ENCODE measurements at places on chromosomes 7 and 10. TPM values are rescaled to one million over a fixed set of nuclear protein-coding genes. Genes with fewer than 3 reads are reported as not detected.

- DNase-seq = peak; percentile 74
Observed at GRCh38 chr7:66110856-66111255, 3.8 kb upstream of the CRCP start.

- no peak for DNase-seq
Observed at GRCh38 chr7:6536262-6537260, 14.7 kb downstream of the GRID2IP start.

GRCh38 chr7:83640240-83640639, 8.7 kb downstream of the SEMA3E start:
- no peak for DNase-seq

GRCh38 chr7:121187222-121187621, 141.6 kb upstream of the WNT16 start:
- DNase-seq = no peak

DNA sequence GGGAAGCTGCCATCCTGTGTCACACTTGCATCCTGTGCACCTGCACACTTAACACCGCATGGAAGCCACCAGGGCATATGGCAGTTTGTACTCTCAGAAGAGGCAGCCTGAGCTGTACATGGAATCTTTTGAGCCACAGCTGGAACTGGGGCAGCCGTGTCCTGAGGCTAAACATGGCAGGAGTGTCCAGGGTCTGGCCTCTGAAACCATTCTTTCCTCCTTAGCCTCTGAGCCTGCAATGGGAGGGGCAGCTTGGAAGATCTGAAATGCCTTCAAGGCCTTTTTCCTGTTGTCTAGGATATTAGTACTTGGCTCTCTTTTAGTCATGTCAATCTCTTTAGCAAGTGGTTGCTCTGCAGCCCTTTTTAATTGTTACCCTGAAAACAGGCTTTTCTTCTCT, 16.4 kb downstream of the PLCE1 start:
- no peak for DNase-seq

DNA sequence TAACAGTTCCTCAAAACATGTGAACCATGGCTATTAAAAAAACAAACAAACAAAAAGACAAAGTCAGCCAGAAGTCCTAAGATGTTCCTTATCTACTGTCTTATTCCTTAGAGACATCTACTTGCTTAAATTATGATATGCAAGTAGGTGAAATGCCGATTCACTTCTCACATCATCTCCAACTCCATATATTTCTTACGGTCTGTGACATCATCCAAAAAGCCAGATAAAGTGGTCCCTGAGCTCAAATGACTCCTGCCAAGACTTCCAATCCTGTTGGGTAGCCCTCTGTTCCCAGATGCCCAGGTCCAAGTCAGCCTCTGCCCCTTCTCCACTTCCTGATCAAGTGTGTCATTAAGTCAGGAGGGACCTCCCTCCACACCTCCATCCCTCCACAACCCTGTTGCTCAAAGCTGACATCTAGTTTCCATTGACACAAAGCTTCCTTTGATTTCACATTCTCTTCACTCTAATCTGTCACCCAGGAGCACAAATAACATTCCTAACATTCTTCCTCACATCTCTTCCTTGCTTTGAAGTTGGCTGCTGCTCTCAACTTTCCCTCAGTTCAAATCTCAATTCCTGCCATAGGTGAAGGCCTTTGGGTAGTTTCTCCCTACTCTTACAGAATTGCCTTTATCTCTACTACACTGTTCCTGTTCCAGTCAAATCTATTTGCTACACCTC, 56.1 kb upstream of the PDLIM1 start:
- DNase-seq = no peak

GRCh38 chr10:24241536-24242040, 32.6 kb downstream of the KIAA1217 start:
- no peak for DNase-seq

DNA sequence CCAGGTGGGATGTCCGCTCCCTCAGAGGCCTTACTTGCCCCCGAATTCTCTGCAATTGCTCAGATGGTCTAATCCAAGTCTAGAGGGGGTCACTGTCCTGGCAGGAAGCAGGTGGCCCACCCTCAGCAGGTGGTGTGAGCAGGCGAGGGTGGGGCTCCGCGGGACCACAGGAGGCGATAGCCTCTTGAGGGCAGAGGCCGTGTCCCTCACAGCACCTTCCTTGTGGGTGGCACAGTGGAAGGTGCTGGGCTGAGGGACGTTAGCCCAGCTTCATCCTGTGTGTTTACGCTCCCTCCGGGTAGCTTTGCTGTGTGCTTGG, 38.3 kb upstream of the INPP5A start:
- no peak for DNase-seq

GRCh38 chr7:87370660-87371180, 25.3 kb downstream of the CROT start:
- no peak for DNase-seq

GRCh38 chr10:130871406-130871805, 440.1 kb downstream of the TCERG1L start:
- no peak for DNase-seq

GRCh38 chr7:84372712-84373111, 178.1 kb upstream of the SEMA3A start:
- DNase-seq = no peak

- peak; percentile 62 for DNase-seq
Observed at GRCh38 chr10:117980216-117980615, 66.5 kb downstream of the RAB11FIP2 start.

DNA sequence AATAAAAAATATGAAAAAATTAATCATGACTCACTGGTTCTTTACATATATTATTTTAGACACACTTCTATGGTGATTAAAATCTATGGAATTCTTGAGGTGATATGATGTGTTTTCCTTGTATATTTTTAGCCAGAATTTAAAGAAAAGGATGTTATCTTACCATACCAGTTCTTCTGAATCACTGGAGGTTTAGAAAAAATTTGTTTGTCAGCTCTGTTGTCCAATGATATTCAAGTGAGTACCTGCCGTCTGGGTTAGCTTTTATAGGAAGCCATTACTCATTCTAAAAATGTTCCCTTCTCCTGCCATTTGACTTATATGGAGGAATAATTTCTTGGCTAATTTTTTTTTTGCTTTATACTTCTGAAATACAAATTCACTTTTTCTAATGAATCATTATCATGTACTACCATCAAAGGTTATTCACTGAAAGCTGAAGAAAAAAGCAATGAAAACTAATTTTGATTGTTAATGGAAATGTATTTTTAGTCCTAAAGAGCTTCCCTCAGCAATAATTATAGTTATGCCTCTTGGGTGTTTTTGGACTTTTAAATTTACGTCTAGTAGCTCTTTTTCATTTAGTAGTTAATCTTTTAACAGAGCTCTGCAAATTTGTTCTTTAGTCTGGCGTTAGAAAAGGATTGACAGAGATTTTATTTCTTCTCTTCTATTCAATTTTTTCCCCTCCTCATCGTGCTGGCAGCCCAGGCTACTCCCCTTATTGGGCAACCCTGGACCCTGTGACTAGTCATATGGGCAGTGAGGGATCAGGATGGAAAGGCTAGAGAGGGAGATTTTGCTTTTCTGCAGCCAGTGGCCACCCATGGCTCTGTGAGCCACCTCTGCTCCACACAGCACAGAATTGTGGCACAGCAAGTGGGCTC, 434.2 kb downstream of the LRMDA start:
- no peak for DNase-seq

MOGAT3 gene
- polyA plus RNA-seq = not detected

ARF5 gene
- polyA plus RNA-seq = 216 TPM

ITPRID1 gene
- not detected for polyA plus RNA-seq

TAC1 gene
- polyA plus RNA-seq = not detected

TAS2R4 gene
- 0.23 TPM for polyA plus RNA-seq

MUC3A gene
- polyA plus RNA-seq = not detected

HSPA12A gene
- 7.9 TPM for polyA plus RNA-seq

KNDC1 gene
- 1.1 TPM for polyA plus RNA-seq

FEZF1 gene
- not detected for polyA plus RNA-seq

All from BJ (cell line).